Fibroblast of lung (primary cell): ENCODE measurements at places on chromosomes 4 and X. TPM values are rescaled to one million over a fixed set of nuclear protein-coding genes. Genes with fewer than 3 reads are reported as not detected.

ARFIP1 gene
- polyA plus RNA-seq, result 26.5 and 35.6 TPM in 2 replicates

TSPAN7 gene
- 0.03 and 0.11 TPM in 2 replicates for polyA plus RNA-seq

GPM6B gene
- 5.2 TPM in 2 replicates for polyA plus RNA-seq

GAGE12F gene
- polyA plus RNA-seq, result not detected in 2 replicates

TKTL2 gene
- polyA plus RNA-seq, result not detected in 2 replicates

CFAP99 gene
- not detected in 2 replicates for polyA plus RNA-seq

GRIA3 gene
- 0.52 and 2.2 TPM in 2 replicates for polyA plus RNA-seq

RBMXL3 gene
- not detected in 2 replicates for polyA plus RNA-seq

PABPC4L gene
- polyA plus RNA-seq, result 0.90 and 0.96 TPM in 2 replicates

DNA sequence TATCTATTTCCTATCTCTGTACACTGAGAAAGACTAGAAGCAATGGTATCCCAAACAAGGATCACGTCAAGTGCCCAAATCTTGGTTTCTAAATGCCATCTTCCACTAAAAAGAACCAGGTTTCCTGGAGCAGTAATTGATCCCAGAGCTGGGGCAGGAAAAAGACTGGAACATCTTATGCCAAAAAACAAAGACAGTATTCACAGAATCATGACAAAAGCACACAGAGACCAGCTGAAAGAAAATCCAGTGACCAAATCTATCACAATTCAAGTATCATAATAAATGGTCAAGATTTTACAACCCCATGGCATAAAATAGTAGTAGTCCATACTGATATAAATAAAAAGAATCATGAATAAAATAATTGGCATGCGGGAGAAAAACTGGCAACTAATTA, 44.9 kb downstream of the CENPC start:
- DNase-seq, result no peak

DNA sequence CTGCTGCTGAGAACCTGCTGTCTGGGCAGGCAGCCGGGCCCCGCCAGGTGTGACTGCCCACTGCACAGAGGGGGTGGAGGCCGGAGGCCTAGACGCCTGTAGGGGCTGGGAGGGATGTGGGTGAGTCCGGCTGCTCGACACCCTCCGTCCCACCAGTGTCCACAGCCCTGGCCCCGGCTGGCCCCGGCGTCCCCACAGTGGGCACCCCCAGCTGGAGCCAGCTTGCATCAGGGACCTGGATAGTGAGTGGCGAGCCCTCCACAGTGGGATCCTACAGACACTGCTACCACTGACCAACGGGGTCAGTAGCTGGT, 34.7 kb upstream of the SPON2 start:
- no peak for DNase-seq

DNA sequence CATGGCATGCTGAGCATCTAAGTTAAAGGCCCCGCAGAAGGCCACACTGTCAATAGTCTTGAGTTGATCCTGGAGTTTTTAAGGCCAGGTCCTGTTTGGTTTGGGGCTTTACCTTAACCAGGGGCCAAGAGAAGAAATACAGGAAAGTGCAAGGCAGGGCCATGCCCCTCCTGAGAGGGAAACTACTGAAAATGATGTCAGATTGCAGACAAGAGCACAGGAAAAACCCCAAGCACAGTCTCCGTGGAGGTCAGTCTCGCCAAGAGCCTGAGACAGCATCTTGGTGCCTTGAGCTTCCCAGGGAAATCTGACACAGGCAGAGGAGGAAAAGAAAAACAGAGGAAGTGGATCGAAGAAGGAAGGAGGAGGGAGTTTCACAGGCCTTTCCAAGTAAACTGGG, 32.2 kb upstream of the GATB start:
- no peak for DNase-seq

DNA sequence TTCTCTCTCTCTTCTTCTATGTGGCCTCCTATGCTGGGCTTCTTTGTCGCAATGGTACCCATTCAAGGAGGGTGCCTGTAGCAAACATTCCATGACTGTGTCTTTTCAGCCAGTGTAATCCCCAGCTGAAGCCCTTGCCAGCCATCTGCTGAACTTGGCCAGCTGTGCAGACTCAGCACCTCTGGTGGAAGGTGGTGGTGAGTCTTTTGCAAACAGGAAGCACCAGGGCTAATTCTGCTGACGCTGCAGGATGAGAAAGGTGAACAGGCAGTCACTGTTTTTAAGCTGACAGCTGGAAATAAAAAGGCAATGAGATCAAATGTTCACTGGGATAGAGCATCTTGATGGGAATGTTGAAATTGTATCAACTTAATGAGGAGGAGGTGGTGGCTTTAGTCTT, 298.7 kb upstream of the CLNK start:
- DNase-seq, result no peak

- peak; percentile 30 for DNase-seq
Measured at GRCh38 chrX:134880866-134881265, 109.9 kb upstream of the SMIM10 start.

- DNase-seq, result no peak
Measured at GRCh38 chrX:25527156-25527555, 511.4 kb upstream of the ARX start.

GRCh38 chr4:147206807-147207206, 261.1 kb upstream of the TTC29 start:
- DNase-seq, result no peak

DNA sequence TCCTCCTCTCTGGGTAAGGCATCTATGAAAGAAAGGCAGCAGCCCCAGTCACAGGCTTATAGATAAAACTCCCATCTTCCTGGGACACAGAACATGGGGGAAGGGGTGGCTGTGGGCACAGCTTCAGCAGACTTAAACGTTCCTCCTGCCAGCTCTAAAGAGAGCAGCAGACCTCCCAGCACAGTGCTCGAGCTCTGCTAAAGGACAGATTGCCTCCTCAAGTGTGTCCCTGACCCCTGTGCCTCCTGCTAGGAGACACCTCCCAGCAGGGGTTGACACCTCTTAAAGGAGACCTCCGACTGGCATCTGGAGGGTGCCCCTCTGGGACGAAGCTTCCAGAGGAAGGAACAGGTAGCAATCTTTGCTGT, 89.9 kb downstream of the EFHC2 start:
- DNase-seq, result no peak

DNA sequence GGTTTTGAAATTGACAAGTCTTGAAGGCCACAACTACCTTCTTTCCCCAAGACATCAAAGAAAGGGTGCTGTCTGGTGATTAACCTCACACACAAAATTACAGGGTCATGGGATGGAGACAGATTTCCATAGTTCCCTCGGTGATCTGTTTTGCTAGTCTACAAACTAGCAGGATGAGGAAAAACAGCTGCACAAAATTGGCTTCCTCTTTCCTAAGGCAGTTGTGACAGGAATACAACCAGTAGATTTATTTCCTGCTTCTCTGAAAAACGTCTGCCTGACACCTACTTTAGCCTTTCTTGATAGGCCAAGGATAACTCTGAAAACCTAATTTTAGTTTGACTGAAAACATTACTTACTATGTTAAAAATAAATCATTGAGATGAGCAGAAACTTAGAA, 39.6 kb downstream of the DKK2 start:
- DNase-seq, result no peak

DNA sequence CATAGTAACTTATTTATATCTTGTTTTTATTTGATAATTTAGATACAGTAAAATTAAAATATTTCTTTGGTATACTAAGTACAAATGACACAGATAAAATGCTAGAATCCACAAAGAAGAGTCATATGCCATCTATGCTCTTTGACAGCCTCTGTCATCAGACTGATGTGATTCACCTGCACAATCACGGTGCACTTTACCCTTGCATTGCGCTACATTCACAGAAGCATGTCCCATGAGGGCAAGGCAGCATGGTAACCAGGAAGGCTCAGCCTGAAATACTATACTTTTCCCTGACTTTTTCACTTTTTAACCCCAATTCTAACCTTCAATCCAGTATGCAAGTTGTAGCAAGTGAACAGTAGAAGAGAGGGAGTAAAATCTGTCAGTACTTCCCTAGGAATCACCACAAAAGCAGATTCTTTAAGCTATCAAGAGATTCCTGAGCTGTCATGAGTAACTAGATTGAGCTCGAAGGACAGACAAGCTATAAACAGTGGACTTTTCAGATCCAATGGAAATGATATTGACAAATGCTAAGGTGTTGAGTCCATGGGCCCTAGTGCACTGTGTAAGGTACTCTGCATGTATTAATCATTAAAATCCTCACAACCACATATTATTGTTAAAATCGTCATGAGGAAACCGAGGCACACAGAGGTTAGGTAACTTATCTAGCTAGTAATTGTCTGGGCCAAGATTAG, 14.2 kb downstream of the SEC24D start:
- DNase-seq, result no peak
